ENCODE measurements at places on chromosomes 1 and 21. TPM values are rescaled to one million over a fixed set of nuclear protein-coding genes. Genes with fewer than 3 reads are reported as not detected.
A peak's percentile ranks its signal among the peaks of the same experiment; 100 is the strongest.

GRCh38 chr1:232636799-232637198 is 6.9 kb upstream of the SIPA1L2 start:
- H3K27me3 ChIP-seq: no peaks in the 10 kb centered on the region
- no peaks in the 10 kb centered on the region for H3K36me3 ChIP-seq
- DNase-seq: no peak
- no peaks in the 10 kb centered on the region for H3K4me1 ChIP-seq
- no peak overlapping the region for H3K4me3 ChIP-seq

- no peaks in the 10 kb centered on the region for H3K4me1 ChIP-seq
- H3K4me3 ChIP-seq: no peak overlapping the region
- no peak for DNase-seq
- H3K27ac ChIP-seq: no peak overlapping the region
- H3K36me3 ChIP-seq: no peaks in the 10 kb centered on the region
Observed at GRCh38 chr1:212944229-212944901, 6.0 kb upstream of the VASH2 start.

- peaks cover 5% of the 10 kb centered on the region for H3K4me1 ChIP-seq
- H3K4me3 ChIP-seq: no peak overlapping the region
- DNase-seq: no peak
- H3K27me3 ChIP-seq: peaks cover 10% of the 10 kb centered on the region
Observed at GRCh38 chr1:27634177-27634984, 604 bp downstream of the FGR start.

- H3K4me3 ChIP-seq: no peak overlapping the region
- DNase-seq: no peak
- peaks cover 31% of the 10 kb centered on the region for H3K4me1 ChIP-seq
- H3K27ac ChIP-seq: no peak overlapping the region
Observed at GRCh38 chr1:156496211-156496761, 4.3 kb downstream of the MEF2D start.

DNA sequence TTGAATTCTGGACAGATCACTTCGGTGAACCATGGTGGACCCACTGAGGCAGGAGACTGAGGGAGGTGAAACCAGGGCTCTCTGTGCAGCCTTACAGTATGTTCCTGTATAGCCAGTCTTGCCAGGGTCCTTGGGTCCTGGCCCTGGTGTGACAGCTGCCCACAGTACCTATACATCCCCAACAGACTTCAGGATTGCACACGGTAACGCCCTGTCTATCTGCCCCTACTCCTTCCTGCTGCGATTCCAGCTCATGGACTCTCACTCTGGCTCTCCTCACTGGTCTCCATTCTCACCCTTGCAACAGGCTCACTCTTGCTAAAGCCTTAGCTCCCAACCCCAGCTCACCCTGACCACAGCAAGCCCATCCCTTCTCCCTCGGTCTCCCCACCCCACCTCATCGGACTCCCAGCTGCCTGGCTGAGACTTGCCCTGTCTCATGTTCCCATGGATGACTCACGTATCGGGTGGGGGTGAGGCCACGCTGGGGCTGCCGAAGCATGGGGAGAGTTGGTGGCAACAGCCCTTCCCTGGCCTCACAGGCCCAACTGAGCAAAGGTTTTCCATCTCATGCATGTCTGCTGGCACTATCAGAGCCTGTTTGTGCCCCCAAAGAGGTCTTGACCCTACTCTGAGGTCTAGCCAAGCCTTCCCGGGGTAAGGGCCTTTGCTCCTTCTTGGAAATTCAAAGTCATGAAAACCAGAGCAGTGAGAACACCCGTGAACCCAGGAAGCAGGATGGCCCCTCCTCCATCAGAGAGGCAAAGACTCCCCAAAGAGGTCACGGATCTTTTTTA is 7.1 kb downstream of the PHLDA3 start:
- H3K4me1 ChIP-seq: peaks cover 61% of the 10 kb centered on the region
- DNase-seq: peak; percentile 96
- no peaks in the 10 kb centered on the region for H3K27me3 ChIP-seq
- H3K36me3 ChIP-seq: peaks cover 25% of the 10 kb centered on the region
- H3K27ac ChIP-seq: peak overlapping the region; percentile 77

- no peak overlapping the region for H3K4me3 ChIP-seq
- no peaks in the 10 kb centered on the region for H3K36me3 ChIP-seq
- no peaks in the 10 kb centered on the region for H3K27me3 ChIP-seq
- H3K4me1 ChIP-seq: no peaks in the 10 kb centered on the region
- no peak overlapping the region for H3K27ac ChIP-seq
Observed at GRCh38 chr1:203776636-203777035, 11.7 kb downstream of the LAX1 start.

- H3K27ac ChIP-seq: no peak overlapping the region
- H3K27me3 ChIP-seq: peaks cover 28% of the 10 kb centered on the region
- DNase-seq: peak; percentile 43
- no peaks in the 10 kb centered on the region for H3K36me3 ChIP-seq
- peaks cover 11% of the 10 kb centered on the region for H3K4me1 ChIP-seq
- H3K4me3 ChIP-seq: peak overlapping the region; percentile 72
Observed at GRCh38 chr1:3069491-3070308, 697 bp downstream of the PRDM16 start.

- H3K27me3 ChIP-seq: no peaks in the 10 kb centered on the region
- H3K27ac ChIP-seq: no peak overlapping the region
- peaks cover 28% of the 10 kb centered on the region for H3K4me1 ChIP-seq
- H3K4me3 ChIP-seq: no peak overlapping the region
Observed at GRCh38 chr1:84090447-84091245, 53.4 kb upstream of the PRKACB start.

DNA sequence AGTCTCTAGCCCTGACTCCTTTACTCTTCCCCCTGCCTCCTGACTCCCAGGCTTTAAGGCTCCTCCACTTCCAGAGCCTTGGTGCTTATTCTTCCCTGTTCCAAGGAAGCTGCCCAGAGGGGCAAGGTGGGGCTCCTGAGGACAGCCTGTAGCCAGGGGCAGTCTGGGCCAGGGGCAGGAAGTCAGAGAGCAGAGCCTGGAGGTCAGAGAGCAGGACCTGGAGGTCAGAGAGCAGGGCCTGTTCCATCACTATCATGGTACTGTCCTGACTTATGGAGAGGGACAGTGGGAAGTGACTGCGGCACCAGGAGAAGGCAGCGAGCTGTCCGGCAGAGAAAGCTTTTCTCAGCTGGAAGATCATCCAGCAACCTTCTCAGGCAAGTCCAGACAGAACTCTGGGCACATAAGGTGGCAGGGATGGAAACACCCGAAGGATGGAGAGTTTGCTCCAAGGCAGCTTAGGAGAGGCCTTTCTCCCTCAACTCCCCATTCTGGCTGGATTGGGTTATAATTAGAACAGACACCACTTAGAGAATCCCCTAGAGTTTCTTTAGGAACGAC is 25.0 kb downstream of the PLXNA2 start:
- no peaks in the 10 kb centered on the region for H3K27me3 ChIP-seq
- peak overlapping the region; percentile 85 for H3K27ac ChIP-seq
- no peak overlapping the region for H3K4me3 ChIP-seq
- peaks cover 57% of the 10 kb centered on the region for H3K36me3 ChIP-seq

GRCh38 chr1:30740251-30741238 is 17.0 kb downstream of the LAPTM5 start:
- H3K27me3 ChIP-seq: no peaks in the 10 kb centered on the region
- no peak for DNase-seq
- H3K36me3 ChIP-seq: no peaks in the 10 kb centered on the region
- H3K4me1 ChIP-seq: no peaks in the 10 kb centered on the region
- H3K27ac ChIP-seq: no peak overlapping the region

Gene HPDL
- total RNA-seq: 0.18 TPM

Gene TESK2
- total RNA-seq: 3.2 TPM

Gene CROCC
- 21.7 TPM for total RNA-seq

Gene TSPEAR
- total RNA-seq: not detected

All from SJSA1 (cell line).